Stimulated activated CD4-positive, alpha-beta T cell treated with anti-CD3 and anti-CD28 coated beads, Interleukin-15, amount 100 ng/mL, for 1 hour (primary cell): ENCODE measurements at places on chromosomes 6 and 20.

DNA sequence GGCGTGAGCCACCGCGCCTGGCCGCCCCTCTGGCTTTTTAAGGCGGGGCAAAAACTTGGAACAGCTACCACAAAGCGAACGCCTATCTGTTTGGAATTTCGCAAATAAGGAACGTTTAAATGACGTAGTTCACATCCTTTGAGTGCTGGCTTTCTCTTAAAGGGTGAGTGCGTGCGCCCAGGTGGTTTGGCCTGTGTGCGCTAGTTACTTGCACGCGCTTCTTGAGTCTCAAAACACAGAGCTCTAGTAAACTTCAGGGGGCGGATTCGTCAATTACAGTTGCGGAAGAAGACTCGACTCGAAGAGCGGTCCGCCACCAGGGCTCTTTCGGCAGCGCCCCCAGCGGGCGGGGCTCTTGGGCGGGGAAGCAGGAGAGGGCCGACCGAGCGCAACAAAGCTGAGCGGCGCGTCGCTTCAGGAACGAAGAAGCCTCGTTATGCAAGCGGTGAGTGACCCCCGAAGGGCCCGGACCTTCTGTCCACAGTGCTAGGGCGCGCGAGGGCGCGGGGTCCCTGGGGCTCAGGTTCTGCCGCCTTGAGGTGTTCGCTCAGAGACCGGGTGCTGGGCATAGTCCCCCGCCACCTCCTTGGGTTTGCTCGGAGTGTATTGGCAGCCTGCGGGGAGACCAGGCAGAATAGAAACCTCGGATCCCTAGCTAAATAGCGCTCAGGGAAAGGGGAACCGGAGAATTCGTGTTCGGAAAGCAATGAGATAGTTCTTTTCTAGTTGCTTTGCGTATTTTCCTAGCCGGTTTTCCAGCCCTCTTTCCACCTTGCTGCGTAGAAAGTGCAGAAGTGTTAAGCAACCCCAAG, at the start of gene SYCP2L:
Gene SYCP2L, plus strand, starts transcription at position 362 of the 812 bp plus-strand sequence. Its CDS starts 75 bp downstream, at position 437.
- DNase-seq: no peak

DNA sequence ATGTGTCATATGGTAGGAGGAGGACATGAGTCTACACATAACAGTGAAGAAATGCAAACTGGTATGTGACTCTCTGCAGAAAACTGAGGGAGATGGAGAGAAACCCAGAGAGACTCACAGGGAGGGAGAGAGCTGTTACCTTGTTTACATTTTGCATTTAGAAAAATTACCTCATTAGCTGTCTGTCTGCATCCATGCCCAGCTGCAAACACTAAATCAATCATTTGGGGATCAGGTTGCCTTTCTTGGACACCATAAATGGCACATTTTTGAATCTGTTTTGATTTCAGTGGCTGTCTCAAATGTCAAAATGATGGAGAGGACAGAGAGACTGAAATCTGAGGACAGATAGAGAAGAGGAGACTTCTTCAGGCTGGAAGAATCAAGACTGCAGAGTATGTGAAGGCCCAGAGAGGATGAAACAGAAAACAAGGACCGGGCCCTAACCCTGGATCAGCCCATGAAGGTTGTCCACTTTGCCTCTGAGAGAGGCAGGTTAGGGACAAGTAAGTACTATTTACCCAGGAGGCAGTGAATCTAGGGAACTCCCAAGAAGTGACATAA, 92.2 kb downstream of the UNC5CL start:
- no peak for DNase-seq

GRCh38 chr20:24492031-24492607, 22.7 kb downstream of the SYNDIG1 start:
- DNase-seq: no peak

DNA sequence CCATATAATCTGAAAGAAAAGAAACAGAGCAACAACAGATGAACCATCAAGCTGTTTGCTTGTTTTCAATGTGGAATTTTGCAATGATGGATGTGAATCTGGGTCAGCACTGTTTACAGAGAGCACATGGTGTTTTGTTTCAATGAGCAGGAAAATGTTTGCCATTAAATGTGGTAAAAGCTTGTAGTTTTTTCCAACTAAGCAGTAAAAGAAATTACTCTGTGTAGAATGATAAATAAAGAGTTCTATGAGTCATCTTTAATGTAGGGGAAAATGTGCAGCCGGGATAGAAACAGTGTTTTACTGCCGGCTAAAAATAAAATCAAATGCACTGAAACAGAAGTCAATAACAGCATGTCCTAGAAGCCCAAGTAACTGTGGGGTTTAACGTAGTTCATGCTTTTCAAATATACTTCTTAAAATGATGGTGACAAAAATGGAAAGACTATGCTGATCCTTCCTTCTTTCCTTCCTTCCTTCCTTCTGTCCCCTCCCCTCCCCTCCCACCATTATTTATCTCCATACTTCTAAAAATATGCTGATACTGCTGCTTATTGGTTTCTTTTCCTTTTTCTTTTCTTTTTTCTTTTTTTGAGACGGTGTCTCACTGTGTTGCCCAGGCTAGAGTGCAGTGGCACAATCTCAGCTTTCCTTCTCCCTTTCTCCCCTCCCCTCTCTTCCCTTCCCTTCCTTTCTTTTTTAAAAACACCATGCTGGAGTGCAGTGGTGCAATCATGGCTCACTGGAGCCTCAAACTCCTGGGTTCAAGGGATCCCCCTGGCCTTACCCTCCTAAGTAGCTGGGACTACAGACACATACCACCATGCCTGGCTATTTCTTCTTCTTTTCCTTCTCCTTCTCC, 6.3 kb upstream of the NAA20 start:
- no peak for DNase-seq

DNA sequence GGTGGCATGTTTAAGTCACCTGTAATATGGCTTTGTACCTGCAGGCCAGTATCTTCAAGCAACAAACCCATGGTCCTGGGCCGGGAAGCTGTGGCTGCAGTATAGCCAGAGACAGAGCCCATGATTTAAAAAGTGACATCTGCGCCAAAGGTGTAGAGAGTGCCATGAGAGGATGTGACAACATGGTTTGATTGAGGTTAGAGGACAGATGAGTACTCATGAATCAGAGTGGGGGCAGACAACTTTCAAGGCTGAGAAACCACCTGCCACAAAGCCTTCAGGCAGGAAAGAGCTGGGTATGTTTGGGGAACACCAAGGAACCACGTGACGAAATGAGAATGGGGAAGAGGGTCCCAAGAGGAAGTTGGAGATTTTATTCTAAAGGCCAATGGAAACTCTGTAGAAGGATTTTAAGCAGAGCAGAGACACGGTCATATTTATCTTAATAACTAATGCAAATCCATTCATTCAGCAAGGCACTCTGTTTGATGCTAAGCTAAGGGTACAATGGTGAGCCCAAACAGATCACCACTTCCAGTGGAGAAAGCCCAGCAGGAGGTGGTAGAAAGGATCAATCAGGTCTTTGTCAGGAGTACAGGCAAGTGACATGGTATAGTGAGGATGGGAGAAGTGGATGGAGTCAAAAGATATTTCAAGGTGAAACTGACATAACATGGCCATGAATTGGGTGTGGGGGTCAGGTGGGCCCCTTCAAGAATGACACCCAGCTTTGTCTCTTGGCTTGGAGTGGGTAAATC, 3.4 kb upstream of the MICAL1 start:
- DNase-seq: no peak

- DNase-seq: no peak
These were observed 44.2 kb upstream of the TAB2 start for GRCh38 chr6:149273318-149273717.

GRCh38 chr6:32195902-32196681, 3.6 kb upstream of the GPSM3 start:
- DNase-seq: no peak

GRCh38 chr6:138774370-138774769, 801 bp downstream of the CCDC28A start:
- DNase-seq: no peak

GRCh38 chr6:167214206-167214605, 56.4 kb upstream of the GPR31 start:
- DNase-seq: no peak

DNA sequence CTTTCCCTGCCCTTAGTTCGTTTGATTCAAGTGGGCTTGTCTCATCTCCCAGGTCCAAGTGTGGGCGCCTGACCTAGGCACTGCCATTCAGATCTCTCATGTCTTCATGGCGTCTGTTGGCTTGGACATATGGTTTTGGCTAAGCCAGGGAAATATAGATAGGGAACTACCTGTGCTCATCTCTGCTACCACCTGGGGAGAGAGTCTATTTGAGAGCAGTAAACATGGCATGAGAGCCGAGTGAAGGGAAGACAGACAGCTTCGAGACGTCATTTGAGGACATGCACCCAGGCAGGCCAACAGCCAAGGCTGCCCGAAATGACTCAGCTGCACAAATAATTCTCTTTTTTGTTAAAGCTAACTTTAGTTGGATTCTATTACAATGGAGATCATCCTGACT, 370.7 kb upstream of the AGPAT4 start:
- no peak for DNase-seq

DNA sequence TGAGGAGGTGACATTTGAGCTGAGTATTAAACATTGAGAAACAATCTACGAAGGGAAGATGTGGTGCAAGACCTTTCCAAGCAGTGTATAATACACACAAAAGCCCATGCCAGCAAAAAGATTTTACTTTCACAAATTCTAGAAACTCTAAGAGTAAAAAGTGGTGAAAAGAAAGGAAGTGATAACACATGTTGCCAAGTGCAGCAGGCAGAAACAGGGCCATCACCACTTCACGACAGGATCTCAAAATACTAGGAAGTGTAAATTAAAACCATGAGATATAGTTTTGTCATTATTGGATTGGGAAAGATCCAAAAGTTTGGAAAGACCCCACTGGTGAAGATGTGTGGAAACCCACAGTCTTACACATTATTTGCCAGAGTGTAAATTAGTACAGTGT, 1.7 kb upstream of the ENTPD6 start:
- DNase-seq: no peak

DNA sequence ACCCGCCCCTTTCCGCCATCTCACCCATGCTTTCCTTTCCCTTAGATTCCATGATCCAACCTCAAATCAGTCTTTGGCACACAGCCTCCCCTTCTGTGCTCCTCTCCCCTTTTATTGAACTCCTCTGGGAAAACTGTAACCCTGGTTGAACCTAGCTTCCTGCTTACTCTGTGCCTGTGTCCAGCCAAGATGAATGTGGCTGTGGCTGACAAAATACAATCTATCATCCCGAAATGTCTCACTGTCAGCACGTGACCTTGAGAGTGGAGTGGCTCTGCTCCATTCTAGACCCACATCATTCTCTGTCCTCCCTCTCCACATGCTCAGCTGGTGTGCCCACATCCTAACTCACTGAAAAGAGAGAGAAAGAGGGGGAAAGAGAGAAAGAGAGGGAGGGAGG, 11.0 kb downstream of the NCR2 start:
- DNase-seq: no peak

- DNase-seq: no peak
These were observed 68.5 kb upstream of the SRSF6 start for GRCh38 chr20:43389211-43389610.

GRCh38 chr6:56951049-56951831, 3.7 kb upstream of the BEND6 start:
- no peak for DNase-seq

- no peak for DNase-seq
These were observed 1.8 kb downstream of the GABRR1 start for GRCh38 chr6:89215391-89215790.
